Foreskin fibroblast (primary cell): ENCODE measurements at places on chromosomes 2 and 18.

GRCh38 chr2:30348825-30349224, 98.2 kb upstream of the LCLAT1 start:
- DNase-seq = no peak

GRCh38 chr2:76501641-76502040, 790.9 kb upstream of the GCFC2 start:
- DNase-seq = no peak

GRCh38 chr2:176105730-176106580, 1.1 kb upstream of the HOXD11 start:
- DNase-seq = no peak

DNA sequence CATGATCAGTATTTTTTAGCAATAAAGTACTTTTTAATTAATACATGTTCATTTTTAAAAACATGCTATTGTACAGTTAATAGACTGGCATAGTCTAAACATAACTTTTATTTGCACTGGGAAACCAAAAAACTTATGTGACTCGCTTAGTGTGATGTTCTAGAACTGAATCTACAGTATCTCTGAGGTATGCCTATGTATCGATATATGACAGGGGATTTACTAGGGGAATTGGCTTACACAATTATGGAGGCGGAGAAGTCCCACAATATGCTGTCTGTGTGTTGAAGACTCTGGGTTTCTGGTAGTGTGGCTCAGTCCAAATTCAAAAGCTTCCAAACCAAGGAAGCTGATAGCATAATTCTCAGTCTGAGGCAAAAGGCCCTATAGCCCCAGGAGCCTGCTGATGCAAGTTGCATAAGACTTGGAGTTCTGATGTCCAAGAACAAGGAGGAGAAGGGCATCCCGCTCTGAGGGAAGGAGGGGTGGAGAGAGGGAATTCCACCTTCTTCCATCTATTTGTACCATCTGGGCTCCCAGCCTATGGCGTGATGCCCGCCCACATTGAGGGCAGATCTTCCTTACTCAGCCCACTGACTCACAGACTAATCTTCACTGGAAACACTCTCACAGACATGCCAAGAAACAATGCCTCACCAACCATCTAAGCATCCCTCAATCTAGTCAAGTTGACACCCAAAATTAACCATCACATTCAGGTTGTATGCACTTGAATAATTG, 27.5 kb downstream of the ZNF638 start:
- DNase-seq = peak; percentile 77

DNA sequence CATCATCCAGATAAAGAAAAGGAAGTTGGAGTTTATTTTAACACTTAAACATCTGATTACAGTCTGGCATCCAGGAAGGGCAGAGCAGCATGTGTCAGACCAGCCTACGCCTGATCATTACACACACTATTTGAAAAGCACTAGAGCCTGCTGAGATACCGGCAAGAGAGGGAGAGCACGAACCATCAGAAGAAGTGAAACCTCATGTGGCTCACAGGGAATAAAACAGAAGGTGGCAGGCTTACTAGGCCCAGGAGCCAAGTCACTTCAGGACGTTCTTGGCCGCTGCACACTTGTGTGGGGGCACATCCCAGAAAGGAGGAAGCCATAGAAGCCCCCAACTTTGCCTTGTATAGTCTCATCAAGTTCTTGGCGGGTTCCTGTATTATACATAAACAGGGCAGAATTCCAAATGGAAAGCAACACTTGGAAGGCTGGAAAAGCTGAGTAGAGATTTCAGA, 105.5 kb downstream of the UGGT1 start:
- peak; percentile 68 for DNase-seq
